ENCODE measurements at places on chromosomes 6 and 20. TPM values are rescaled to one million over a fixed set of nuclear protein-coding genes. Genes with fewer than 3 reads are reported as not detected.

The VGLL2 gene
- not detected for total RNA-seq

The KCNK16 gene
- total RNA-seq, result not detected

- no peak for DNase-seq
Observed at GRCh38 chr6:142838821-142839685, 105.9 kb downstream of the HIVEP2 start.

GRCh38 chr6:147651249-147652063 is 143.0 kb downstream of the SAMD5 start:
- no peak for DNase-seq

GRCh38 chr6:121764493-121764892 is 329.0 kb downstream of the GJA1 start:
- DNase-seq, result no peak

DNA sequence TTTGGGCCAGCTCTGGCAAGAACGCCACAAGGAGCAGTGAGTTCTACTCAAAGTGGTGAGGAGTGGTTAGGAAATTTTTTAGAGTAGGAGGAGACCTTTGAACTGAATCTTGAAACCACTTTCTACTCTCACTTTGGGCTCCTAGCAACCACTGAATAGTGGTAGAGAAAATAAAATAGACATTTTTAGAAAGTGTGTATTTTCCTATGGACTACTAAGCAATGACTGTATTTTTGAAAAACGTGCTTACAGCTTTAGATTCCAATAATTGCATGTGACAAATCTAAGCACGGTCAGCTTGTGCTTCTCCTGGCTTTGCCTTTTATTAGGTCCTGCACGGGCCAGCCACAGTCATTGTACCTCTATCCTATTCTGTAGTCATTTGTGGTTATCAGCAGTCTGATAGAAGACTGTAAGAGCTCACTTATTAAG is 8.7 kb upstream of the IFNGR1 start:
- DNase-seq, result no peak

GRCh38 chr20:4082406-4083097 is 67.2 kb upstream of the RNF24 start:
- DNase-seq, result peak; percentile 93
